Stimulated activated CD8-positive, alpha-beta memory T cell treated with anti-CD3 and anti-CD28 coated beads, Interleukin-4, amount 100 ng/mL, for 1 hour (primary cell): ENCODE measurements at places on chromosomes 11 and 22.
A peak's percentile ranks its signal among the peaks of the same experiment; 100 is the strongest.

- no peak for DNase-seq
Observed at GRCh38 chr22:32684822-32685187, 116.7 kb upstream of the TIMP3 start.

DNA sequence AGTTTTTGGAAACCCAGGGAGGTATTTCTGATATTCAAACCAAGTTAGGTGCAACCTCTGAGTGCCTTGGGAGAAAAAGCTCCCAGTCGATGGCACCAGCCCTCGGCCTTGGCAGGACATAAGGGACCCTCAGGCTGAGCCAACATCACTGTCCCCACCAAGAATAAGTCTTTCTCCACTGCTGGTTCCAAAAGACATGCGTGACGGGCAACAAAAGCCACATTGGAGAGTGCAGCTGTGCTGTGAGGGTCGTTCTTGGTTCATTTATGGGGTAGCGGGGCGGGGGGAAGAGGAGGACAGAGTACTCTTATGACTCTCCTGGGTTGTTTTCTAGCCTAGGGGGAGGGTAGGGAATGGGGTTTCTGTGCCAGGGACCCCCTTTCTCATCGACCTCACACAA lies 11.2 kb upstream of the TPCN2 start:
- no peak for DNase-seq

GRCh38 chr22:23183061-23183698 lies 2.9 kb downstream of the BCR start:
- no peak for DNase-seq

- no peak for DNase-seq
Observed at GRCh38 chr11:77779935-77780334, 40.6 kb downstream of the RSF1 start.

DNA sequence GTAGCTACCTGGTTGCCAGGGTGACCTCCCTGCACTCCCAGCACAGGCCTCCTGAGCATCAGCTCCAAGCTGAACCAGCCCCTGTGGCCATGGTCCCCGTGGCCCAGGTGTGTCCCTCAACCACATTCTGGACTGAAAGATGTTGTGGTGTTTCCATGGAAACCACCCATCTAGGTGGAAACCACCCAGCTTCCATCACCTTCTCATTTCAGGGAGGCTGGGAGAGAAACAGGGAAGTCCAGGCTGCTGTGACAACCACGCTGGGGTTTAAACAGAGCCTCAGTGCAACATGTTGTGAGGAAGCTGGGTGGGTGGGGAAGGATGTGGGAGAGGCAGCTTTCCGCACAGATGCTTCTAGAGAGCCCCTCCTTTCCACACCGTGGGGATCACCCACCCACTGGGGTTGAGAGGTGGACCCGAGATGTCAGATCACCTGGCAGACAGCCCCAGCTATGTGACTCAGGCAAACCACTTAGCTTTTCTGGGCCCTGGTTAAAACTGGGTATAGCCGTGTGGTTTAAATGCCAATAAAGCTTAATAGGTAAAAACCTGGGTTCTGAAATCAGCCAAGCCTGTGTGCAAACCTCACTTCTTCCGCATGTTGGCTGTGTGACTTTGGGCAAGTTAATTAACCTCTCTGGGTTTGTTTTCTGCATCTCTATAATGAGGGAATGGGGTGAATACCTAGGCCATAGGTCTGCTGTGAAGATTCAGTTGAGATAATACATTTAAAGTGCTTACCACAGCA lies 46.4 kb downstream of the CD82 start:
- DNase-seq, result peak; percentile 56

DNA sequence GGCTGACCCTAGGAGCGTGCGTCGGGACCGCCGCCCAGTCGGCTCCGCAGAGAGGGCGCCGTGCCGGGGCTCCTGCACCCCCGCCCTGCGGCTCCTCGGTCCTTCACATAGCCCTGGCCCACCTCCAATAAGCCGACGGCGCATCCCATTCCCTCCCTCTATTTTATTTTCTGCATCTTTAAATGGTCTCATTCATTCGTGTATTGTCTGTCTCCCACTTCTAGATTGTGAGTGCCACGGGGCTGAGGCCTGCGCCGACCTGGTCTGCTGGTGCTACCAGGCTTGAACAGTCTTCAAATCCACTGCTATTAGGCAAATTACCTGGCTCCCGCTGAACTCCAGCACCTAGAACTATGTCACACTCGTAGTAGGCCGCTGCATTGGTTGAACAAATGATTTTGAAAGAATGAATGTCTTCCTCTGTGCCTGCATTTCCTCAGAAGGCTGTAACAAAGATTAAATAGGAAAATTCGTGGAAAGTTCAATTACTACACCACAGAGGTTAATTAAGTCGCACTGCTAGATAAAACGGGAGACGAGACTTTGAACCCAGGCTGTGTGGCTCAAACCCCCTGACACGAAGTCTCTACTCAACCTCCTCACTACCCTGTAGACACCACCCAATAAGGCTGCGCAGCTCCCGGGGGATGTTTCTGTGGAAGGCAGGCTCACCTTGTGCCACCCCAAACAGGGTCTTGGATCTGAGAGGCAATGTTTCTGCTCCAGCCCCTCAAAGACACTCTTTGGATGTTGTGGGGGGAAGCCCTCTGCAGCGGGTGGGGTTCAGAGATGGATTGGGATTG lies 1.2 kb upstream of the PPP1R14B start:
- no peak for DNase-seq

DNA sequence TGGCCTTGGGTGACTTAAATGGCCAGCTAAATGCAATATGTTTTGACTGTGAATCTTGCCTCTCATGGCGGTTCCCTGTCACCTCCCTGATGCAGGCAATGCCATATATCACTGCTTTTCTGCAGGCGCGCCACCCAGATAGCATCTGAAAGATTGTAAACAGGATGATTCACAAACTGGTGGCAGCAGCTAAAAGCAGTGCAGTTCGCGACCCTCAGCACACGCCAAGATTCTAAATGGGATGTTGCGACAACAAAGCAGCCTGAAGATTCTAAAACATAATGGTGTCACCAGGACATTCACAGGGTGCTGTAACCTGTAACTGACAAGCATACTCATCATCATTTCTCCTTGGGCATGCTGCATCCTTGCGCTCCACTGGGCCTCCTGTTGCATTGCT lies 440.4 kb upstream of the CADM1 start:
- no peak for DNase-seq

DNA sequence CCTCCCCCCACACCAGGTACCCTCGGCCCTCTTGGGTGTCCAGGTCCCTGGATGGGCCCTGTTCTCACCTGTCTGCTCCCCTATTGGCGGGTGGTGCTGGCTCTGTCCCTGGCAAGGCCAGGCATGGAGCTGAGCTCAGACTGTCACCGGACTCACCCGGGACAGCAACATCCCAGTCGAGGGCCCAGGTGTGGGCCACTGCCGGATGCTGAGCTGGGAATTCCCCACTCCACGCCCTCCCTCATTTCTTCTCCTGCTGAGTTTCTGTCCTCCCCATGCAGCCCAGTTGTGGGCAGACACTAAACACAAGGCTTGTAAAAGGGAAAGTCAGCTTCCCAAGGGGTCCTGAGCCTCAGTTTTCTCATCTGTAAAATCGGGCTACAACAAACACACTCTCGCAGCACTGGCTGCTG lies 2.0 kb upstream of the AP5B1 start:
- no peak for DNase-seq

DNA sequence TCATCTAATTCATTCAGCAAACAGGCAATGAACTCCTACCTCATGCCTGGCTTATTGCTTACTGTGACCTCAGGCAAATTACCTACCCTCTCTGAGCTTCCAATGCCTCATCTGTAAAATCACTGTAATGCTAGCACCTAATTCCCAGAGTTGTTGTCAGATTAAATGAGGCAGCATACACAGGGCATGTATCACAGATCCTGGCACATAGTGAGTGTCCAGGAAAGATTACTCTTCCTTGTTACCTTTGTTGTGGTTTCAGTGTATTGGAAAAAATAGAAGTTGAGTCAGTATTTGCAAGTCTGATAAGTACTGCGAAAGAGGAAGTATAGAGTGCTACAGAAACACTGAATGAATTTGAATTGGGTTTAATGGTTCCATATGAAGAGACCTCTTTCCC lies 26.4 kb upstream of the LRRC55 start:
- DNase-seq, result no peak

DNA sequence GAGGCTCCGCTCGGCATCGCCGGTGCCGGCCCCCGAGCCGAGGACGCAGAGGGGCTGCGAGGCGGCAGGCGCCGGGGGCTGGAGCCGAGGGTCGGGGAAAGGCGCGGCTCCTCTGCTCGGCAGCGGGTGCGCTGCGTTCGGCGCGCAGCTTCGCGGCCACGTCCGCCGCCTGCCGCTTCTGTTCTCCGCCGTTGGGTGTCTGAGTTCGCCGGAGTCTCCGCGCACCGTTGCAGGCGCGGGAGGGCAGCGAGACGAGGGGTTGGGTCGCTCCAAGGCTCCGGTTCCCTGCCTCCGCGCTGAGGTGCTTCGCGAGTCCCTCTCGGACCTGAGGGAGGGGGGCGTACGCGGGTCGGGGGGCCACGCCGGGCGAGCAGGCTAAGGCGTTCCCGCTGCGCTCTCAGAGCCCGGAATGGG lies 347 bp downstream of the MN1 start:
- no peak for DNase-seq

DNA sequence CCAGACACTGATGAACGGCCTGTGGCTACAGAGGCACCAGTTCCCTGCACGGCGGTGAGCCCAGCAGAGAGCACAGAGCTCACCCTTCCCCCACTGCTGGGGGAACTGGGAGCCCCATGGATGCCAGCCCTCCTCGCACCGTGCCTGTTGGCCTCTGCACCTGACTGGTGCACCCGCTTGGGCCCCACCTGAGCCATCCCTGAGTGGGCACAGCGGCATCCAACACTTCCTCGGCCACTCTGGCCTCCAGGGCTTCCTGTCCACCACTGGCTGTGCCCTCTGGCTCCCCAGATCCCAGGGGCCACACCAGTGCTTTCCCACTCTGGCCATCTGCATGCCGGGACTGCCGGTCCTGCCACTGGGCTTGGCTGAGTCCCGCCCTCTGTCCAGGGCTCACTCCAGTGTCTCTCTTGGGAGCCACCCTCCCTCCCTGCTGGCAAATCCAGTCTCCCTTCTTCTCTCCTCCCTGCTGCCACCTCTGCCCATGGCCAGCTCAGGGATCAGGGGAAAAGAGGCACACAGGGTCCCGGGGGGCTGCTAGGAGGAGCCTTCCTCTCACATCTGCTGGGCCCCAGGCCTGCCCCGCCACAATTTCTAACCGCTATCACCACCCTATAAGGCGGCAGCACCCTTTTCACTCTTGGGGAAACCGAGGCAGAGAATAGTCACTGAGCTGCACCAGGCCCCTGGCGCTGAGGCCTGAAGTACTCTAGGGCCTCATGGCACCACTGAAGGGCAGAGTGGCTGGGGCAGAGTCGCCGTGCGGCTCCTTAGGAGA lies 33.0 kb downstream of the GNB1L start:
- DNase-seq, result no peak

- DNase-seq, result no peak
Observed at GRCh38 chr11:131235328-131236298, 134.8 kb upstream of the NTM start.

GRCh38 chr11:73047773-73048371 lies 94.2 kb downstream of the FCHSD2 start:
- DNase-seq, result no peak

- DNase-seq, result no peak
Observed at GRCh38 chr11:39249566-39250365, 2209.7 kb downstream of the LRRC4C start.

GRCh38 chr22:49164773-49165320 lies 662.8 kb downstream of the BRD1 start:
- no peak for DNase-seq

- DNase-seq, result no peak
Observed at GRCh38 chr11:17775507-17776211, 41.1 kb downstream of the KCNC1 start.

DNA sequence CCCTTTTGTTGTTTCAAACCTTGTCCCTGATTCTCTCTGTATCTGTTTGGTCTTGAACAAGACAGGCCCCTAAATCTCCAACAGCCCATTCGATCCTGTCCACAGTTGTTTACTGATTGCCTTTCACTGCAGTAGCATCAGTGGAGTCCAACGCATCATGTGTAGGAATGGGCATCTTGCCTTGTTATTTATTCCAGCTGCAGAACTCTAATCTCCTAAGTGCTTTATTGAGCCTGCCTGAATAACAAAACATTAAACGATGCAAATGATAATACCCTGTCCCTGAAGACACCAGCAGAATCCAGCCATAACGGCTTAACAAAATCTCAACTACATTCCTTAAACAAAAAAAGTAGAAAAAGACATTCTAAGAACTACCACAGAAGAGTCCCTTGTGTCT lies 50.1 kb downstream of the SLC35F2 start:
- DNase-seq, result no peak

DNA sequence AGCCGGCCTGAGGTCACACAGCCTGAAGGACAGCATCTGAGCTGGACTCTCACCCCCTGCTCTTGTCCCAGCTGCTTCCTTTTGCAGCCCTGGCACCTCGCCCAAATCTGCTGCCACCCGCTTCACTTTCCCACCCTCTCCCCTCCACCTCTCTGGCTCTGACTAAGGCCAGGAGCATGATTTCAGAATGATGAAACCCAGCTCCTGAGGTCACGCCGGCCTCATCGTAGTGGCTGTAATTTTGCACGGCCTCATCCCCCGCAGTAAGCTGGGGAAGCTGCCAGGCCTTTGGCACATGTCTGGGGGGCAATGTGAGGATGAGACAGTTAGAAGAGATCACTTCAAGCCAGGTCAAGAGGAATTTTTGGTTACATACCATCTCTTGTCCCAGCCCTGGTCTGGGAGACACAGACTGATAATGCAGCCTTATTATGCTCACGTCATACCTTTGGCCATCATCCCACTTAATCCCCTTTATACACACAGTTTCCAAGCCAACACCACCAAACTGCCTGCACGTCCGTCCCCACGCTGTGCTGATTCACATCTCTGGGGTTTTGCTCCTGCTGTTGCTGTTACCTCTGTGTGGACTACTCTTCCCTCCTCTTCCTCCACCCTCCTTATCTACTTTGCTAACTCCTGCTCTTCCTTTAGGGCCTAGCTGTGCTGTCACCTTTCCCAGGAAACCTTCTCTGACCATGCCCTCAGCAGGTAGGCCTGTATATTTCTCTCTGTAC lies 58.1 kb downstream of the CHRDL2 start:
- DNase-seq, result no peak

GRCh38 chr11:48167380-48167779 lies 49.2 kb upstream of the OR4B1 start:
- no peak for DNase-seq

GRCh38 chr11:66694732-66695207 lies 17.1 kb upstream of the RBM4B start:
- peak; percentile 65 for DNase-seq

DNA sequence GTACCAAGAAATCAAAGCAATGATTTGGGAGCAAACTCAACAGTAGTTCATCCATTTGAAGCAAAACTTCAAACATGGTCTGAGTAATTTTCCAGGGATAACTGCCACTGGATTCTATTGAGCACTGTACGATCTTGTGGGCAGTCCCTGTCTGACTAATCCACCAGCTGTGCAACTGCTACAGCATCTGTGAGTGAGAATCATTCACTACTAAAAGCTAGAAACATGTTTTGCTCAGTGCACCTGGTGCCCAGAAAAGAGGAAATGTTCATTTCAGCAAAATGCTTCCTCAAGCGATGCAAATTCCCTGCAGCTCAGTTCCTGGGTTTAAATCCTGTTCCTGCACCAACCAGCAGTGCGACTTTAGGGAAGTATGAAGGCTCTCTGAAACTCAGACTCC lies 1077.9 kb downstream of the DLG2 start:
- no peak for DNase-seq

GRCh38 chr11:44083906-44084305 lies 11.6 kb upstream of the EXT2 start:
- no peak for DNase-seq
